Activated CD4-positive, CD25-positive, alpha-beta regulatory T cell (primary cell): ENCODE measurements at places on chromosomes 5 and 9.

GRCh38 chr9:75885652-75886051, 4.8 kb upstream of the PCSK5 start:
- no peak for DNase-seq

DNA sequence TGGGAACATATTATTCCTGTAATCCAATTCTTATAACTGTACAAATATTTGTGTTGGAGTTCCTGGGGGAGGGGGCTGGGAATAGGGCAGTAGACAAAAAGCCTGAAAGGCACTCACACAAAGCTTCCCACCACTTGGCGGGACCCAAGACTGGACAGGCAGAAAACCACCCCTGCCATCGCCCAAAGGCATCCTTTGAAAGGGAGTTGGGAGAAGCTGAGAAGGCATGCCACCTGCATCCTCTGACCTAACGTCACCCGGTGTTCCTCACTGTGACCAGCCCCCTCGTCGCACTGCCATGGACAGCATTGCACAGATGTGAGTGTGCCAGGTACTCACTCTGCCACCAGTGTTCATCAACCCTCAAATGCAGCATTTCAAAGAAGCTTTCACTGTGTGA, 80.6 kb upstream of the SMIM23 start:
- no peak for DNase-seq

DNA sequence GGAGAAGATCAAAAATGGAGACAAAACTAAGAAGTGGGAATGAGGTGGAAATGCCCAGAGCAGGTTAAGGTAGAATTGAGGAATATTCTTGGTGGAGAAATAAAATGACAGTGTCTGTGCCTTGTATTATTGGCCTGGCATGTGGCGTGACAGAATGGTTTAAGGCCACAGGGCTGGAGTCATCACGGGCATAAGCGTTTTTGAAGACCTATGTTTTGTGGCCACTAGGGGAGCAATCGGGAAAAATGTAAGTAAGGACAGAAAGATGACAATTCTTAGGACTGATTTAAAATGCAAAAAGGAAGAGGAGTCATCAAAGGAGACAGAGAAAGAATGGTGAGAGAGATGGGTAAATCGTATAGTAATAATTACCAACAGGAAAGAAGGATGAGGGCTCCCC, 72.2 kb upstream of the EPB41L4A start:
- no peak for DNase-seq

DNA sequence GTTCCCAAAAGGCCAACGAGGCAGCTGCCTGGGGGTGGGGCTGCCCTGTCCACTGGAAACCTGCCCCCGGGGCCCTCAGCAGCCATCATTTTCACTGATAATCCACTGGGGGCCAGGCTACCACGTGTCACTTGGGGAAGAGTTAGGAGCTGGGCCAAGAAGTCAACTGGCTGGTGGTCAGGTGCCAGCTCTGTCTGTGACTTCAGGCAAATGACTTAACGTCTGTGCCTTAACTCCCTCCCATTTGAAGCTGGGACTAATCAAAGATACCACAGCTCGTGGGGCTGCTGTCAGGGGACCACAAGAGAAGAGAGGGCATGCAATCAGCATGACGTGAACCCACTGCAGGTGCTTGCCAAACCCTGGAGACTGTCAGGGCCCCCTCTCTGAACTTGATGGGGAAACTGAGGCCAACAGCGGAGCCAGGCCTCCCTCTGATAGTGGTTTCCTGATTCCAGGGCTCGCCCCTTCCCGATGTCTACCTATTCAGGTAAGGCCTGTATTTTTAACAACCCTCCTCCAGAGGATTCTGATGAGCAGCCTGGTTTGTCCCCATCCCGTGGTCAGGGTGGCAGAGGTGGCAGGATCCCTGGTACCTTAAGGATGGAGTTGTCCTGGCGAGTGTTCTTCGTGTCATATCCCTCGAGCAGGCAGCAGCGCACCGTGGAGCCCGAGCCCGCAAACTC, 12.3 kb upstream of the DPM2 start:
- no peak for DNase-seq

GRCh38 chr9:133107245-133107722, 13.8 kb downstream of the RALGDS start:
- DNase-seq: no peak

GRCh38 chr5:59596586-59597350, 296.8 kb downstream of the PDE4D start:
- DNase-seq: no peak

DNA sequence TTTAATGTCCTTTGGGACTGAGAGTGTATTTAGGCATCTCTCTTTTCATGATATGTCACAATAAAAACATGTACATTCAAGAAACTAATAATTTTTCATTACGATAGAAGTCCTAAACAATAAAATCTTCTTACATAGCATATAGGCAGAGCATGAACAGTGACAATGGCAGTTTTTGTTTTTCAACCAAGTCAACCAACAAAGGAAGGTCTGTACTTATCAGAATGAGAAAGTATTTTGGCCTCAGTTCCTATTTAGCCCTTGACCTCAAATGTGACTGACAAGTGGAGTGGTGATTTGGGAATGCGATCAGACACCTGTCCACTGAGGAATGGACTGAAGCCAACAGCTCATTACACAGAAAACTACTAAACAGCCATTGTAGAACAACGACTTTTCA, 219.5 kb downstream of the TMEM161B start:
- DNase-seq: no peak

GRCh38 chr9:113664181-113664875, 200.8 kb downstream of the RGS3 start:
- DNase-seq: no peak

GRCh38 chr9:89328064-89328463, 9.8 kb downstream of the SECISBP2 start:
- no peak for DNase-seq

GRCh38 chr5:151612689-151613427, 21.7 kb upstream of the FAT2 start:
- DNase-seq: no peak

DNA sequence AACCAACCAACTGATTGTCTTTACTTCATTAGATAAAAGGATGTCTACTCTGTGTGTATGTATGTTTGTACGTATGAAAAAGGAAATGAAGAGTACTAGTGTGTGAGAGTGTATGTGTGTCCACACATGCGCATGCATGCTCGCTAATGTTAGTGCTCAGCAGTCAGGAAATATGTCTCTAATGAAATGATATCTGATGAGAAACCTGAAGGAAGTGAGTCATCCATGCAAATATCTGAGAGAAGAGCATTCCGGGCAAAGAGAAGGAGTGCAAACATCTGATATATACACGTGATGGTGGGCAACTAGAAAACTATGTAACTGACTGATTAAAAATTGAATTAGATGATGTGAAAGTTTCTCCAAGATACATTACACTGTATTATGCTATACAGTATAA, 29.6 kb upstream of the UGCG start:
- DNase-seq: no peak

- no peak for DNase-seq
Observed at GRCh38 chr9:90219548-90220118, 423.0 kb downstream of the DIRAS2 start.

- DNase-seq: no peak
Observed at GRCh38 chr5:142841511-142842265, 71.5 kb downstream of the ARHGAP26 start.

DNA sequence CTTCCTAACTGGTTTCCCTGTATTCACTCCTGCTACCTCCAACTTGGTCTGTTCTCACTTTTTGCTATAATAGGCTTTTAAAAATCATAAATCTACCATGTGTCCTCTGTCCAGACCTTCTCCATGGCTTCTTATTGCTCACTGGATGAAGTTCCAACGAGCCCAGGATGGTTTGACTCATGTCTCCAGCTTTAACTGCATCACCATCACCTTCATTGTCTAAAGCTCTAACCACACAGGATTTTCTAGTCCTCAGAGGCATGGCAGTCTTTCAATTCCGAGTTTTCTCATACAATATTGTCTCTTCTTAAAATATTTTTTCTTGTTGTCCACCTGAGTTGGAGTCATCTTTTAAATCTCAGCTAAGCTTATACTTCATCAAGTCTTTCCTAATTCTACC, 49.3 kb downstream of the PDCD1LG2 start:
- no peak for DNase-seq

DNA sequence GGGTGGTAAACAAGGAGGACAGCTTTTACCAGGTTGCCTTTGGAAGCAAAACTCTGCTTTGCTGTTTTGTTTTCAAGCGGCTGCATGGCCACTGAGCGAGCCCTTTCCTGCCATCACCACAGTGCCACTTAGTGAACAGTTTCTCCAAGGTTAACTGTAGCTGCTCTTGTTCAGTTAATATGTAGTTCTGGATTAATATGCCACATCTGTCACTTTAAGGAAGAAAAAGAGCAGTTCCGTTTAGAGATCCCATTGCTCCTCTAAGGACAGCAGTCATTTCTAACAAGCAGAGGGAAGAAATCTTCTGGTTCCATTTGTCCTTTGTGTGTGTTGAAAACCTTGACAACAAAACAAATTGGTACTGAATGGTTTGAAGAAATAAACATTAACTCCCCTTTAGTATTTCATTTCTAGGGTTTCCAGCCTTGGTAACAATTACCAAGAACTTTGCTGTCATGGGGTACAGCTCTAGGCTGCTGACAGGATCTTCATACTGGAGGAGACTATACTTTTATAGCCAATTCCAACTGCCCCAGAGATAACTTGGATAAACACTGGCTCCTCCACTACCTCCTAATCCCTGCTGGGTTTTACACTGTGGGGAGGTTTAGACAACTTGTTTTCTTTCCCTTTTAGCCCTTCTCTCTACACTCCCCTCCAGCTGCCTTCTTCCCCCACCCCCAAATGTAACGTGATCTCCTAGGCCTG, 10.3 kb upstream of the ABL1 start:
- no peak for DNase-seq

DNA sequence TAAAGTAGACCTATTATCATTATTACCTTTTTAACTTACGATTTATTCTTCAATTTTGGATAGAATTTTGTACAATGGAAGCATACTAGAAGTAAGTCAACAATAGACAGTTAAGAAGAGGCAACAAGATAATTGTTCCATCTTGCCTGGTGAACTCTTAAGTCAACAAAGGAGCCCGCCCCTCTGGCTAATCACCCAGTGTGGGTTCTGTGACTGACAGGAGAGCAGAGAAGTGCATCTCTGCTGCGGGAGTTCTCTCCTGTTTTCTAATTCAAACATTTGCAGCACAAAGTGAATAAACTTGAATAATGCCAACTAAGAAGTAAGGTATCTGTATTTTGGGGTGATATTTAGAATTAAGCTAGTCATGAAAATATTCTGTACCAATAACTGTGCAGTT, 6.7 kb upstream of the ISL1 start:
- no peak for DNase-seq

DNA sequence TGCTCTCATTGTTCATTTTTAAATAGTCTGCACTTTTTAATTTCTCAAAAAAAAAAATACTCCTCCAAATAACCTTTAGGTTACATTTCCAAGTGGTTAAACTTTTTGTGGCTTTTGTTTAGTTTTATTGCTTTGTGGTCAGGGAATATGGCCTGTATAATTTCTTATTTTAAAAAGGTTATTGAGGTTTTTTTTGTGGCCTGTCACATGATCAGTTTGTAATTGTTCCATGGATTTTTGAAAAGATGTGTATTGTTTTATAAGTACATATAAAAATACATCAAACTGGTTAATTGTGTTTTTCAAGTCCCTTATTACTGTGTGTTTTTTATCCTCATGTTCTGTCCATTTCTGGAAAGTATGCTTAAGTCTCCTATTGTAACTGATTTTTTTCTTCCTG, 64.0 kb downstream of the ZNF618 start:
- no peak for DNase-seq

GRCh38 chr5:89441965-89442364, 559.0 kb upstream of the MEF2C start:
- DNase-seq: no peak
